Stimulated activated CD8-positive, alpha-beta memory T cell treated with anti-CD3 and anti-CD28 coated beads, Interleukin-12 subunit alpha, Interleukin-12 subunit beta, amount 100 ng/mL, for 1 hour (primary cell): ENCODE measurements at places on chromosomes 2 and 18.

DNA sequence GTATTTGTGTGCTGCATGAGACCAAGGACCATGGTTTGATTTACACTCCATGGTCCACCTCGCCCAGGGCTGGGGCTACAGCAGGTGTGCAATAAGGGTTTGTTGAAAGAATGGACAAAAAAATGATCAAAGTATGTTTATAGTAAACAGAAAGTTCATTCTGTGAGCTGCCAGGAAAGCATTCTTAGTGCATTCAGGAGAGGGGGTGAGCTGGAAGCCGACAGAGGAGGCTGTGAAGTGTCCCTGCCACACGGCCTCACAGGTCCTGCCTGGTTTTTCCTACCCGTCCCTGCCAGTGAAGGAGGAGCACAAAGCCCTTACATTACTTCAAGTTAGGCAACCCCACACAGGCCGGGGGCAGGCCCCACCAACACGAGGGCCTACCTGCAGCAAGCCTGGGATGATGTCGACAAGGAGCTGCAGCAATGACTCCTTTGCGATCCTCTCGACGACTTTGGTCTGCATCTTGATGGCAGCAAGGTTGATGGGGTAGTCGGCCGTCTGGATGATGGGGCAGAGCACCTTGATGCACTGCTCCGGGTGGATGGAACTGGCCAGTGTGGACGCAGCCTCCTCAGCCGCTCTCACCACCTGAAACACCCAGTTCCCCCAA lies 63.2 kb upstream of the TFCP2L1 start:
- no peak for DNase-seq

GRCh38 chr2:86562485-86562921 lies 740 bp downstream of the CHMP3 start:
- DNase-seq = no peak

DNA sequence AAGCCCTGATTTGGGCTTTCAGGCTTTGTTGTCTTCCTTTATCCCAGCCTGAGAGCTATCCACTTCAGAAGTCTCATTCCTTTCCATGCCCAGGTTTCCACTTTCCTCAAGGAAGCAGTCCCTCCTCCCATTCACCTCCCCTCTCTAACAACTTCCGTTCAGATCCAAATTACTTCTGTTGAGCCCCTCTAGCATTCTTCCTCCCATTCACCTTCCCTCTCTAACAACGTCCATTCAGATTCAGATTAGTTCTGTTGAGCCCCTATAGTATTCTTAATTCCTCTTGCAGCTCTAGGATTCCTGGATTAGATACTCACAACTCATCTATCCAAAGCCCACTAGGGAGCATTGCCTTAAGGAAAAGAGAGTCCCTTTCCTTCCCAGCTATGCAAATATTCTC lies 216.8 kb downstream of the RAD51AP2 start:
- no peak for DNase-seq

DNA sequence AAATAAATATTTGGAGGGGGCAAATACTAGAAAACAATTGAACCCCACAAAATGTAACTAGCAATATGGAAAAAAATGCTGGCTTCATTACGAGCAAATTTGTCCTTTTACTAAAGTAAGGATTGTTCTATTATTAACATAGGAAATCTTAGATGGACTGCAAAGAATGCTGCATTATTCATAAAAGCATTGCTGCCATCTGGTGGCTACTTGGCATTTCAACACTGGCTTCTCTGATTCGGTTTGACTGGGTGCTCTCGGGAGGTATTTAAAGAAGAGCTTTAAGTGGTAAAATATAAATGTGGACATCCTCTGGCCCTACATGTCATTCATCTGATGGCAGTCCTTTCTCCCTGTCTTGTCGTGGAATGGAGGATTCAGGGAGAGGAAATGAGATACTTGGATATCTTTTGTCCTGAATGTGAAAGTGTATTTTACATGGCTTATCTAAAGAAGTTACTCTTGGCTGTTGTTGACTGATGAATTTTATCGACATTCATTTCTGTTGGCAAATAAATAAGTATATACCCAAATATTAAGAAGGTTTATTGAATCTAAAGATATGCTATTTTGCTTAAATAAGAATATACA lies 130.2 kb downstream of the ARHGAP15 start:
- peak; percentile 58 for DNase-seq

DNA sequence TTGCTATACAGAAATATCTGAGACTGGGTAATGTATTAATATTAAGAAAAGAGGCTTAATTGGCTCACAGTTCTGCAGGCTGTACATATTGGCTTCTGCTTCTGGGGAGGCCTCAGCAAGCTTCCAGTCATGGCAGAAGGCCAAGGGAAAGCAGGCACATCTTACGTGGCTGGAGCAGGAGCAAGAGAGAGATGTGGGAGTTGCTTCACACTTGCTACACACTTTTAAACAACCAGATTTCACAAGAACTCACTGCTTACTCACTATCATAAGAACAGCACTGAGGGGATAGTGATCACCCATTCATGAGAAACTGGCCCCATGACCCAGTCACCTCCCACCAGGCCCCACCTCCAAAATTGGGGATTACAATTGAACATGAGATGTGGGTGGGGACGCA lies 50.6 kb downstream of the MAPRE2 start:
- DNase-seq = no peak

GRCh38 chr2:148519013-148519412 lies 125.5 kb upstream of the EPC2 start:
- DNase-seq = no peak

GRCh38 chr2:34408100-34408499 lies 809.0 kb upstream of the FAM98A start:
- DNase-seq = no peak
